ENCODE measurements at places on chromosomes 13 and 19.

DNA sequence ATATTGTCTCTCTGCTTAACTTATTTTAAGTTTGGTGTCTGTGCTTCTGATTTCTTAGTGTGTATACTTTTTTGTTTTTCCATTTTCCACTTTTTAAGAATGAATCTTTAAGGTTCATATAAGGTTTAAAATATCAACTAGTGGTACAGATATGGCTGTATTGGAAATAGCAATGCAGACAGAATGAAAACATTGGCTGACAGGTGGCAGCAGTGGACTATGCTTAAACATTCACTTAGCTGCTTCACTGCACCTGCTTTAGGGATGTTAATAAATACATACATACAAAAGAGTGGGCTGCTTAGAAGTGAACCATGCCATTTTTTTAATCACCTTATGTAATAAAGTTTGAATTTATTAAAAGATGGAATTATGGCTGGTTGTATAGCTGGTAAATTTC lies 27.3 kb downstream of the TM9SF2 start:
- no peak for DNase-seq

DNA sequence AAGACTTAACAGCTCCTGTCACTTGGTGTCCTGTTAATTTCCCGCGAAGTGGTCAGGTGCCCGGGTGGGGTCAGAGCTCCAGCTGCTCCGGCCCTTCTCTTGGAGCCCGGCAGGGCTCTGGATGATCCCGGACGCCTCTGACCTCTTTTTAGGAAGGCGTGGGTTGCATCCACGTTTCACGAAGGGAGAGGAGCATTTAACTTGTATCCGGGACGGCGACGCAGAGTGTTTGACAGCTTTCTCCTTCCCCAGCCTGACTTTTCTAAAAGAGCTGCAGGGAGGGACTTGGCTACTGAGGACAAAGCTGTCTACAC lies 656 bp downstream of the ZNF155 start:
- DNase-seq: peak; percentile 57

GRCh38 chr13:42279080-42279479 lies 7.1 kb downstream of the AKAP11 start:
- DNase-seq: no peak

- DNase-seq: no peak
Measured at GRCh38 chr13:98436233-98436910, 140.5 kb downstream of the STK24 start.

DNA sequence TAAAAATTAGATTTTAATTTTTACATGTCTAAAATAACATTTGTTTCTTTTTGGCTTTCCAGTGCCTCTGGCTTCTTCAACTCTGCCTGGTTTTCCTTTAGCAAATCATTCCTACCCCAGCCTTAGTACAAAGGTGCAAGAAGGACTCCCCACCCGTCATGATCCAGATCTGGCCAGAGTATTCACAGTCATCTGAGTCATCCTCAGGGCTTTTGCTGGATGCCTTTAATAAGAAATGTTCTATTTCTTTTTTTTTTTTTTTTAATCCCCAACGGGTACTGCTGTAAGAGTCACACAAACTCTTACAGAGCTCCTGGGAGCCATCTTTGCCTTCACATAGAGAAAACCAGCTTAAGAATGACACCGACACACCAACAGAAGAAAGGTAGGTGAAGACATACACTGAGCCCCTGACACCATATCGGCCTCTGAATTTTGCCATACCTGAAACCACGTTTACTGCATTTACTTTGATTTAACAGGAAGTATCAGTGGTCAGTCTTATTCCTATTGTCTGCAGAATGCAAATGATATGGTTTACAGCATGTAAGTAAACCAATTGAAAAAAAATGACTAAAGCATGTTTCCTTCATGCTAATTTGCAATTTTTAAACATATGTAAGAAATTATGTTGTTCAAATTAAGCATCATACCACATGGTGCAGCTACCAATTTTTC lies 184.4 kb downstream of the NALCN start:
- no peak for DNase-seq

DNA sequence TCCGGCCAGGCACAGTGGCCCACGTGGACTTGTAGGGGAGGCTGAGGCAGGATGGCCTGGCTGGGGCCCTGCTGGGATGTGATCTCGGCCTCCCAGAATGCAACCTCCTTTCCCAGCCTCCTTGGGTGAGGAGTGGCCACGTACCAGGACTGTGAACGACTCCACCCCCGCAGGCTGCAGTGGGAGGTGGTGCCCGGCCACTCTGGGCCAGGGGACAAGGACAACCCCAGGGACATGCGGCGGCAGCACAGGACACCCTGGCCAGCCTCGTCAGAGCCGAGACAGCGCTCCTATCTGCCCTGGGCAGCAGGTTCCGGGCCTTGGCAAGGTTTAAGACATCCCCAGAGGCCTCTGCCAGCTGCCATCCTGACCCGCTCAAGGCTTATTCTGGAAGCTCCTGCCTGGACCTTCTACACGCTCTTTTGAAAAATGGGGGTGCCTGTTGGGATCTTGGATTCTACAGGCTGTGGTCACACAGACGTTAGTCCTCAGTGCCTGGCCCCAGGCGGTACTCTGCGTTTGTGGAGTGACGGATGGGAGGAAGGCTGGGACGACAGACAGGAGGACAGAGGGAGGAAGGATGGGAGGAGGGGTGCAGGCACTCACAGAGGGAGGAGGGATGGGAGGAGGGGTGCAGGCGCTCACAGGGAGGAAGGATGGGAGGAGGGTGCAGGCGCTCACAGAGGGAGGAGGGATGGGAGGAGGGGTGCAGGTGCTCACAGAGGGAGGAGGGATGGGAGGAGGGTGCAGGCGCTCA lies 19.9 kb upstream of the CACTIN start:
- no peak for DNase-seq

GRCh38 chr13:98509271-98510155 lies 67.4 kb downstream of the STK24 start:
- DNase-seq: no peak

Measured in right forelimb (tissue), 1 donor.